ENCODE measurements at places on chromosomes 6 and 20. TPM values are rescaled to one million over a fixed set of nuclear protein-coding genes. Genes with fewer than 3 reads are reported as not detected.

DNA sequence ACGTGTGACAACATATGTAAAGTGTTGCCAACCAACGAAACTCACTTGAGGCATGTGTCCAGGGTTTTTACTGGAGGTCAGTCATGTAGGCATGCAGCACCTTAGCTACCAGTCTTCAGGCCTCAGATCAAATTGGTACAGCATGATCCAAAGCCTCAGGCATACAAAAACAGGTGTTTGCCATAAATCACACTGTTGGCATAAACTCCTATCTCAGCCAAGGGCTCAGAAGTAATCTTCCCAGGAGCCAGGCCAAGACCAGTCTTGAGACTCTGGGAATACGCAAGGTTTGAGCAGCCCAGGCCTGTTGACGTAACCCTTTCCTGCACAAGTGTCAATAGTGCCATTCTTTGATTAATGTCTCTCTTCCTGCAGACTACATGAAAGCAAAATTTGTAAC, 163.5 kb downstream of the PRL start:
- no peak overlapping the region for H3K27ac ChIP-seq
- DNase-seq: no peak
- no peaks in the 10 kb centered on the region for H3K27me3 ChIP-seq
- no peak overlapping the region for H3K4me3 ChIP-seq
- peaks cover 18% of the 10 kb centered on the region for H3K36me3 ChIP-seq

GRCh38 chr6:44672841-44673240, 285.3 kb downstream of the CDC5L start:
- H3K27me3 ChIP-seq: peaks cover 31% of the 10 kb centered on the region
- no peaks in the 10 kb centered on the region for H3K36me3 ChIP-seq
- peak; percentile 42 for DNase-seq
- no peak overlapping the region for H3K4me3 ChIP-seq
- H3K27ac ChIP-seq: no peak overlapping the region
- H3K4me1 ChIP-seq: peaks cover 19% of the 10 kb centered on the region

- H3K27ac ChIP-seq: peak overlapping the region; percentile 0
- no peak for DNase-seq
- peaks cover 51% of the 10 kb centered on the region for H3K36me3 ChIP-seq
- no peaks in the 10 kb centered on the region for H3K27me3 ChIP-seq
Observed at GRCh38 chr6:167872538-167873210, 46.0 kb downstream of the AFDN start.

Gene TAGAP
- total RNA-seq: 0.43 TPM

Gene RHAG
- not detected for total RNA-seq

DNA sequence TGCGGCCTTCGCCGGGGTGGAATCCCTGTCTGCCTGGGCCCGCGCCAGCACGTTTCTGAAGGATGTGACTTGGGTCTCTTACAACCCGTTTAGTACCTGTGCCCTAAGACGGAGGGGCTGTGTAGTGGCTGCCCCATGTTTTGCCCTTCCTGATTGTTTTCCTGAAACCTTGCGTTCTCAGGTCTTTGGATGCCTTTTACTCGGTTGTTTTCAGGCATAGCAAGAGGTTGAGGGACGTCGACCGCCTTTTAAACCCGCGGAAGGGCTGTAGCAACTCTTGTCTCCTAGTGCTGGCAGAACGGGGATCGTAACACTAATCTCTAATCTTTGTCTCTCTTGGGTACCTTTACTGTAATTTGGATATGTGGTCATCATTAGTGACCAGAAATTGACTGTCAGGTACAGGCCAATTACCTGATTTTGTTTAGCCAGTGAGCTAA, 706 bp upstream of the NANP start:
- H3K4me3 ChIP-seq: peak overlapping the region; percentile 94
- H3K4me1 ChIP-seq: peaks cover 18% of the 10 kb centered on the region
- peak overlapping the region; percentile 84 for H3K27ac ChIP-seq
- H3K27me3 ChIP-seq: no peaks in the 10 kb centered on the region

DNA sequence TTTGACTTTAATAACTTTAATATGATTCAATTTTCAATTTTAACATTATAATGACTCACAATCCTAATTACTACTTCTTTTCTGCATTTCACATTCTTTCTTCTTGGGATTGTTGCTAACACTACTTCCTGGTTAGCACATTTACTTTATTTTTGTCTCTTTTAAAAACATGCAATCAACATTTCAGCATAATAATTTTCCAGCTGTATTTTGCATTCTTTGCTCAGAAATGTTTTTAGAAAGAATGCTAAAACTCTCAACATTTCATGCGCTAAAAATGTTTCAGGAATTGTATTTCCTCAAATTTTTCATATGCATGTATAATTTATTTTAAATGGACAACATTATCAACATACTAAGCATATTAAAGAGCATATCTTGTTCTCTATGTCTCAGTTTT, 1302.1 kb upstream of the GJE1 start:
- DNase-seq: no peak
- H3K4me1 ChIP-seq: no peaks in the 10 kb centered on the region
- H3K36me3 ChIP-seq: no peaks in the 10 kb centered on the region
- no peak overlapping the region for H3K4me3 ChIP-seq
- no peak overlapping the region for H3K27ac ChIP-seq
- H3K27me3 ChIP-seq: no peaks in the 10 kb centered on the region

Gene STK38
- total RNA-seq: 64.9 TPM

Gene ENPP4
- 4.9 TPM for total RNA-seq

Gene TNFRSF21
- 96.7 TPM for total RNA-seq

DNA sequence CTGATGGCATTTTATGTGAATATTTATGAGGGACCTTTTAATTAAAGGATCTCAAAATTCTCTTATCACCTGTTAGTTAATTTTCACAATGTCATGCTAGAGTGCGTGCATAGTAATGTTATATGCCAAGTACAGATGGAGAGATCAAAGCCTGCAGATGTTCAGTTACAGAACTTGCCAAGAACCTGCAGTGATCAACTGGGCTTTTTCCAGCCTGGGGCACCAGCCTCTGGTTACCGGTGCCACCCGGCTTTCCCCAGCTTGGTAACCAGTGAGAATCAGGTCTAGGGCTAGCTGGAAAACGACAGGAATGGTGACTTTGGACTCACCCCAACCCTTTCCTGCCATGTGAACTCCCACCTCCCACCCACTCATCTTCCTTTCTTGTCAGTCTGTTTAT, 91.8 kb downstream of the CAP2 start:
- no peaks in the 10 kb centered on the region for H3K27me3 ChIP-seq
- peaks cover 21% of the 10 kb centered on the region for H3K4me1 ChIP-seq
- no peak for DNase-seq

DNA sequence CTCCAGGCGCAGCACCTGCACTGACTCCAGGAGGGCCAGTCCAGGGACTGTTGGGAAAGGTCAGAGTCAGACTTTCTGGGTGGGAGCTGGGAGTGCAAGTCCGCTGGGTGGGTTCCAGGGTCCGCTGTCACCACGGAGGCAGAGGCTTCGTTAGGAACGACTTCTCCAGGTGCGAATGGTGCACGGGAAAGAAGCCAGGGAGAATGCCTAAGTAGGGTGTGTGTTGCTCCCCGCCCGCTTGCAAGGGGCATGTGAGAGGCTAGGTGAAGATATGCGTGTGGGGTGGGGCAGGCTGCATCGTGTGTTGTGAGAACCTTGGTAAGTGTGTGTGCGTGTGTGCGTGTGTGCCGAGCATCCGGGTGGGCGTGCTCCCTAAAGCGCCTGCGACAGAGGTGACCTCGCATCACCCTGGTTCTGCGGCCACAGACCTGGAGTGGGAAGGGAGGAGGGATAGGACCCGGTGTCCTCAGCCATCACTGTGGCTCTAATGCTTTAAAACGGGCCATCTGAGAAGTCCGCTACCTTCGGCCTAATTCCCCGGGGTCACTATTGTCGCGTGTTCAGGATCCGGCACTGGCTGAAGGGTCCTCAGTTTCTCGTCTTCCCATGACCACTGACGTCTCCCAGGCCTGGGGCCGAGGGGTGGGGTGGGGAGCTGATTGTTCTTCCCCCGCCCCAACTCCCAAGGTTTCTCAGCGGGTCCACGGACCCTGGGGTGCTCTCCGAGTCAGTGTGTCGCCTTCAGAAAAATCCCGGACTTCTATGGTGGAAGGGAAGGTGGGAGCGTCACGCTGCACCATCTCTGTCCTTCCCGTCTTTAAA, 6.1 kb downstream of the SLC32A1 start:
- H3K27ac ChIP-seq: peak overlapping the region; percentile 83
- DNase-seq: no peak
- H3K4me3 ChIP-seq: peak overlapping the region; percentile 77
- peaks cover 99% of the 10 kb centered on the region for H3K27me3 ChIP-seq
- H3K4me1 ChIP-seq: peaks cover 40% of the 10 kb centered on the region

Gene MCHR2
- not detected for total RNA-seq

Gene AKAP12
- 67.4 TPM for total RNA-seq

Gene NKX2-2
- 15.4 TPM for total RNA-seq

GRCh38 chr6:44047179-44047546, 80.1 kb downstream of the MRPL14 start:
- no peak overlapping the region for H3K4me3 ChIP-seq
- no peak for DNase-seq
- peaks cover 32% of the 10 kb centered on the region for H3K4me1 ChIP-seq

DNA sequence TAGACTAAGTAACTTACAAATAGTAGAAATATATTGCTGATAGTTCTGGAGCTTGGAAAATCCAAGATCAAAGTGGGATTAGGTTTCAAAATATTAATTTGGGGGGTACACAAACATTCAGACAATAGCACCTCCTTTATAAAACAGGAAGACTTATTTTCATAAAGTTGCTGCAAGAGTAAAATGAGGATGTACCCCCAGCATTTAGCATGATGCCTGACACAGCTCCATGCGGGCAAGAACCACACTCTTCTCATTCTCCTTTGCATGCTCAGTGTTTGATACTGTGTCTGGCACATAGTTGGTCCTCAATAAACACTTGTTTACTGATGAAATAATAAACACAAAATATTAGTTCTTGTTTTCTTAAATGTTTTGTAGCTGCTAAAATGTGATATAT, 332.9 kb downstream of the TFAP2A start:
- no peaks in the 10 kb centered on the region for H3K4me1 ChIP-seq
- H3K27ac ChIP-seq: no peak overlapping the region
- H3K27me3 ChIP-seq: no peaks in the 10 kb centered on the region
- H3K36me3 ChIP-seq: no peaks in the 10 kb centered on the region

Gene ADAM33
- 8.2 TPM for total RNA-seq

Data from type B pancreatic cell (in vitro differentiated cells).